Hypothalamus (tissue), 51 donors: ENCODE measurements at places on chromosomes 5 and 9.

DNA sequence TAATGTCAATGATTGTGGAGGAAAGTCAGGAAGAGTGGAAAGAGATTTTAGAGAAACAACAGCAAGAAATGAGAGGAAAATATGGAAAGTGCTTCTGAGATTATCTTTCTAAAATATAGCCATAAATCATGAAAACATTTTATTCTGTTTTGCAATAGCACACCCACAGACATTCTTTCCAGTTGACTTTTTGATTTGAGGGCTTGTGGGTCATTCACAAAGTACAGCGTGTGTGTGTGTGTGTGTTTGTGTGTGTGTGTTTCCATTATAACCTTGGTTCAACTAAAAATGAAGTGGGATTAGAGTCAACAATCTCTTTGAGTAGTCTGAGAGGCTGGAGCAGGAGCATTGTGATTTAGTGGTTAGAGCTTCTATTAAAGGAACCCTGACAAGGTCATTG, 116.6 kb upstream of the GAS1 start:
- no peak for DNase-seq

DNA sequence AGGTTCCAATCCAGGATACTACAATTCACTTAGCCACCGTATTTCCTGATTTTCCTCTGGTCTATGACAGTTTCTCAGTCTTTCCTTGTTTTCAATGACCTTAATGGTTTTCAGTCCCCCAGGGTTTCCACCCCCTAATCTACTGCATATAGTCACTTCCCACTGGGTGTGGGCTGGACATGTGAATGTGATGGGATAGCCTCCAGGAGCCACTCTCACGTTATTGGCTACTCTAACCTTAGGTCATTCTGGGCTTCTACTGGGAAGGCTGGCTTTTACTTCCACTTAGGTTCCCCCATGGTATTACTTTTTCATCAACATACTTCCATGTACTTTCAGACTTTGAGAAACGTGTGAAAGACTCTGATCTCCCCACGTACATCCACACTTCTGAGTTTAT, 46.5 kb downstream of the ISOC1 start:
- no peak for DNase-seq

- no peak for DNase-seq
Observed at GRCh38 chr9:17472126-17472525, 106.7 kb upstream of the SH3GL2 start.

GRCh38 chr9:71090896-71091295, 30.5 kb downstream of the TRPM3 start:
- no peak for DNase-seq

DNA sequence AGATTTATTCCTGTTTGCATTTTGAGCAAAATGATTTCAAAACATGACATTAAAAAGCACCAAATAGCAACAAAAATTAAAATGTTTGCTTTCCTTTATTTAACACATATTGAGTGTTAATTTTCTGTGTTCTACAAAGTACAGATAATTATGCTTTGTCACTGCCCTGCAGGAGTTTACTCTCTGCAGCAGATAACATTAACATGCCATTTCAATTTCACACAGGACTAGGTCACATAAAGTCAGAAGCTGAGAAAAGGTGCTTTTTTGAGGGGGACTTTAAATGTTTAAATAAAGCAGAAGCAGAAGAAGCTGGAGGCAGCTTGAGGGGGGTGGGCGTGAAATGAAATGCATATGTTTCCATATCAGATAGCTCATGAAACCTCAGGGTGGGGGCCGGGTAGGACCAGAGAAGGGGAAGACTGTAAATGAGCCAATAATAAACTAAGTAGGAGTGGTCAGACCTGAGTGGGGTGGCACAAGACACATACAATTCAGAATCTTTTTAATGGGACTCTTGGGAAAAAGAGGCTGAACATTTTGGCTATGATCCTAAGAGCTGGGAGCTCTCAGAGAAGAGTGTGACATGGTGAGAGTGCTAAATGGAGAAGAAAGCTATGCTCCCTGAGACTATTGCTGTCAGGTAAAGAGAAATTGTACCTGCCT, 387.5 kb downstream of the FAM170A start:
- no peak for DNase-seq

DNA sequence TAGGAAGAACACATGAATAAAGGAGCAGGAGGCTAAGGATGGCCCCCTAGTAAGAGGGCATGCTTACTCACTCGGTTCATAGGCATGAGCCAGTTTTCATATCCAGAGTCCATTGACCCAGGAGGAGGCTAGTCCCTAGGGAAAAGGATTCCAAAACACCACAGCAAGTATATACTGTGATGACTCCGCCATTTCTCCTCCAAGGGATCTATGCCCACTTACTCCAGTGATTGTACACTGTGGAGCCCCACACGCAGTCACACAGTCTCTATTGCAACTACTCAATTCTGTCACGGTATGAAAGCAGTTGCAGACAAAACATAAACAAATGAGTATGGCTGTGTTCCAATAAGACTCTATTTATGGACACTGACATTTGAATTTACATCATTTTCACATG, 117.7 kb upstream of the ALDH1B1 start:
- DNase-seq, result no peak

- DNase-seq, result no peak
Observed at GRCh38 chr5:122896598-122897282, 51.3 kb downstream of the SNX24 start.

- DNase-seq, result no peak
Observed at GRCh38 chr9:71441266-71441665, 319.8 kb upstream of the TRPM3 start.

GRCh38 chr9:34675048-34675714, 12.7 kb upstream of the CCL27 start:
- peak; percentile 21 for DNase-seq

GRCh38 chr5:148859703-148860102, 33.3 kb downstream of the ADRB2 start:
- no peak for DNase-seq

- DNase-seq, result no peak
Observed at GRCh38 chr9:96495341-96495740, 45.4 kb downstream of the HABP4 start.

GRCh38 chr5:102762562-102763227, 7.6 kb downstream of the PAM start:
- no peak for DNase-seq

GRCh38 chr9:34089311-34089710, 37.2 kb downstream of the DCAF12 start:
- no peak for DNase-seq

- DNase-seq, result no peak
Observed at GRCh38 chr5:174328631-174329299, 283.3 kb downstream of the NSG2 start.

GRCh38 chr9:120696551-120697230, 17.6 kb downstream of the MEGF9 start:
- no peak for DNase-seq

DNA sequence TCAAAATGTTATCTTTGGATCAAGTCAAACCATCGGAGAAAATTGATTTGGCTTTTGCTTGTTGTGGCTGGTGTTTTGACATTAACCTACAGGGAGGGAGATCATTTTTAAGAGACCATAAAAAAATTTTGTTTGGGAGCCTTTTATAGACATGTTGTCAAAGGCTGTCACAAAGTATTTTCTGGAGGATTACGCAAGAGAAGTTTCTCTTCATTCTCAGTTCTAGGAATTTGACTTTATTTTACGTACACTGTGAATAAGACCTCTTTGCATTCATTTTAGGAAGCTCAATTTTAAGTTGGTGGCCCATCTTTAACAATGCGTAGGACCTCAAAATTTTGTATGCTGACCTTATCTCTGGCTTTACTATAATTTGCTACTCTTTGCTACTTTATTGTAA, 50.2 kb upstream of the SLC44A1 start:
- DNase-seq, result no peak

- no peak for DNase-seq
Observed at GRCh38 chr9:95049761-95050160, 267.7 kb downstream of the FANCC start.

DNA sequence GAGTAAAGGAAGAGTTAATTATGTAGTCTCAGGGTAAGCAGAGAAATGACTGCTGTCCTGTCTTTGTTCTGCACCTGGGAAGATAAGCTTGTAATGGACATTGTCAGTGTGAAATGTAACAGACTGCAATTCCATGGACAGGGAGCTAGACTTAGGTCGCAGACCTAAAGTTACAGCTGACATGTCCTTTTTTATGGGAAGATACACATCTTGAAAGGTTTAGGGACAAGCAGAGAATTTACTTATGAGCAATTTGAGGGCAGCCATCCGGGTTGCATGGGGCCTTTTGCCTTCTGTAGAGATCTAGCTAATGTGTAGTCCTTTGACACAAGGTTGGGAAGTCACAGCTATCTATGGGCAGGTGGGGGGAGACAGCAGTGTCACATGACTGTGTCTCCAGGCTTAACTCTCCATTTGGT, 85.7 kb downstream of the SERINC5 start:
- DNase-seq, result no peak

DNA sequence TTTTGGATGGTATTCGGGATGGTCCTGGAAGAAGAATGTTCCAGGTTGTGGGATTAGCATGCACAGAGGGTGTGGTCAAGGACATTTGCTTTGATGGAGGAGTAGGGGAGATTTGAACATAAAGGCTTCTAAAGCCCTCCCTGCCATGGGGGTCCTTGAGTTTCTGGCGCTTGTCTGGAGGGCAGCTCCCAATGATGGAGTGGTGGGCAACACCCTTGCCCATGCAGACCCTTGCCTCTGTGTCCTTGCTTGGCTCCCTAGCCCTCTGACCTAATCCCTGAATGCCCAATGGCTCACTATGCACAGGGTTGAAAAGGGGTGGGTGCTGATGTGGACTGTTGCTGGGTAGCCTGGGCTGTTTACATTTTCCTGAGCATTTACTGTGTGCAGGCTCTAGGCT, 66.6 kb downstream of the RALGPS1 start:
- DNase-seq, result no peak

DNA sequence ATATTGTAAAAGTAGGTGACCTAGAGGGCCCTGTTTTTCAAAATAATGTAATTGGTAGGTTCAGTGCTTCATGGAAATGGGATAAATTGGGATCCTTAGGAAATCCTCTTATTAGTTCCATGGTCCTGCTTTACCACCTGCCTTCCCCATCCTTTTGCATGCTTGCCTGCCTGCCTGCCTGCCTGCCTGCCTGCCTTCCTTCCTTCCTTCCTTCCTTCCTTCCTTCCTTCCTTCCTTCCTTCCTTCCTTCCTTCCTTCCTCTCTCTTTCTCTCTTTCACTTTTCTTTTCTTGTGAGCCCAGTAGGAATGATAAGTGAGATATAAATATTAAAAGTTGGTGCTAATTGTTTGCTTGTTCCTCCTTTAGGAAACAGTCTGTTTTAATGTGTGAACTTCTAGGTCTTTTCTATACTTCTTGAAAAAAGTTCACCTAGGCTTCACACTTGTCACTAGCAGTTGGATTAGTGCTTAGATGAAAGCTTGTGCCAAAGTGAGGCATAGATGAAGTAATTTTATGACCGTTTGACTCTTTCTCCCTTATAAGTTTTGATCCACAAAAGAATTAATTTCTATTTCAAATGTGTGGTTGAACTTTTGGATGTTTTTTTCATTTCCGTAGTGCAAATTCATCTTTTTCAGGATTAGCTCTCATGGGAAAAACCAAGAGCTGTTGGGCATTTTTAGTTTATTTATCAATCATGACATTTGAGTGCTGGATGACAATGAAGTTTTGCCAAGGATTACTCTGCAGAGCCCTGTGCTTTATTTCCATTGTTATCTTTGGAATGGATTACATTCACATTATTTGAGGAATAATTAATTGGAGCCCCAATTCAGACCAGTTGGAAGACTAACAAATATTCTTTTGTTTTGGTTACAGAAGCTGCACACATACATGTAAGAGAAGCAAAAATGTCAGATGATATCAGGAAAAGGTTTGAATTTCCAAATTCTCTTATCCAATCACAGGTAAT, 30.7 kb downstream of the FOCAD start:
- DNase-seq, result no peak

DNA sequence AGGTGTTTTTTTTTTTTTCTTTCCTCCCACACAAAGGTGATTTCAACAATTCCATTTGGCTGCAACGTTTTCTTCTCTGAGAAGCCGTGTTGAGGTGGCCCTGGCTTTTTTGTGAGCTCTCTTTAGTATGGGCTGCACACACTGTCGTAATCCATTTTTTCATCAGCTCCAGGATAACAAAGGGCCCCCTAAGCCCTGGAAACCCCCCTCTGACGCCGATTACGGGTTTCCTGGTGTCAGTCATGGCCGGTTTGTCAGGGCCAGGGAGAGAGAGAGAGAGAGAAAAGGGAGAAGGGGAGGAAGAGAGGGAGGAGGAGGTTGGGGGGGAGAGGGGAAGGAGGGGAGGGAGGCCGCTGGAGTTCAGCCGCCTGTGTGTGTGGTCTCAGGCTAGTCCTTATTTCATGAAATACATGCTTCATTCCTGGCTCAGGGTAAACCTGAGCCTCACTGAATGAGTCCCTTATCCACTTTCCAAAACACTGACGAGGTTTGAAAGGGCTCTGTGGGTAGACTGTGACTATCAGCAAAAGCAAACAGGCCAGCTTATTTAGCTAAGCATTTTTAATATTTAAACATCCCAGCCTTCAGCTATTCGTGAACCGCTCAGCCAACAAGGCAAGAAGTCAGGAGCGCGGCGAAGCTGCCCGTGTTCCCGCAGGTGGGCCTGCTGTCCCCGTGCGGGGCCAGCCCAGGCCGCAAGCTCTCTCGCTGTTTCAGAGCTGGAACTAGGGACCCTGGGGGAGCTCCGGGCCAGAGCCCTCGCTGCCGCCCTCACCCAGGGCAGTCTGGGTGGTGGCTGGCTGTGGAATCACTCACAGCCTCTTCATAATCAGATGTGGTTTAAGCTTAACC, 172.8 kb downstream of the ERCC6L2 start:
- DNase-seq, result no peak

DNA sequence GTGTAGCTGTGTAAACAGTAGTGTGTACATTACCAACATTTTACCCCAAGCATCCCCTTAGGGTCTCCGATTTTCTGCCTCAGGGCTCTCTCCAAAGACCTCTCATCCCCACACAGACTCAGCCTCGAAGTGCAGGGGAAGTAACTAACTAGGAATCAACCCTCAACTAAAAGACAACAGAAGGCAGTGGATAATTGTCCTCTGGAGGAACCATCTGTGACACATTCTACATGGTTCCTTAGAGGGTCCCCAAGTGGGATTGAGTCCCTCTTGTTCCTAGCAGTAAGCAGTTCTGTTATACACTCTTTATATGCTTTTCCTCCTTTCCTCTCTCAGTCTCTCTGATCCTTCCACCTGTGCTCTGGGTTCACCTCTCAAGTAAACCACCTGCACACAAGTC, 157.2 kb downstream of the SV2C start:
- no peak for DNase-seq

DNA sequence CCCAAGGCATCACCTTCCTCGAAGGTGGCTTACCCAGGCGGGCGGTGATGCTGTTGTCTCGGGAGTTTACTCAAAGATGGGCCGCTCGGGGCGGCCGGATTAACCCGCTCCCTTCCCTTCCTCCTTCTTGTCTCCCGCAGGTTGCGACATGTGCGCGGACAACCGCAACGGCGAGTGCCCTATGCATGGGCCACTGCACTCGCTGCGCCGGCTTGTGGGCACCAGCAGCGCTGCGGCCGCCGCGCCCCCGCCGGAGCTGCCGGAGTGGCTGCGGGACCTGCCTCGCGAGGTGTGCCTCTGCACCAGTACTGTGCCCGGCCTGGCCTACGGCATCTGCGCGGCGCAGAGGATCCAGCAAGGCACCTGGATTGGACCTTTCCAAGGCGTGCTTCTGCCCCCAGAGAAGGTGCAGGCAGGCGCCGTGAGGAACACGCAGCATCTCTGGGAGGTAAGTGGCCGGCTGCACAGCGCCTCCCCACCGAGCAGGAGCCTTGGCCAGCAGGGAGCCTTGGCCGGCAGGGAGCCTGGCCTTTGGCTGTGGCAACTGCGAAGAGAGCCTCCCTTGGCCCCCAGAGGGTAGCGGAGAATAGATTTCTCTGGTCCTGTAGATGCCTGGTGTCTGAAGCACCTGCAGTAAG, 10.6 kb downstream of the PRDM6 start:
- no peak for DNase-seq
